ENCODE measurements at places on chromosomes 1 and 21. TPM values are rescaled to one million over a fixed set of nuclear protein-coding genes. Genes with fewer than 3 reads are reported as not detected.
A peak's percentile ranks its signal among the peaks of the same experiment; 100 is the strongest.

- H3K36me3 ChIP-seq, result no peaks in the 10 kb centered on the region
- peak overlapping the region; percentile 55 for H3K4me3 ChIP-seq
- no peaks in the 10 kb centered on the region for H3K27me3 ChIP-seq
These were observed 514 bp downstream of the AGL start for GRCh38 chr1:99850459-99851291.

DNA sequence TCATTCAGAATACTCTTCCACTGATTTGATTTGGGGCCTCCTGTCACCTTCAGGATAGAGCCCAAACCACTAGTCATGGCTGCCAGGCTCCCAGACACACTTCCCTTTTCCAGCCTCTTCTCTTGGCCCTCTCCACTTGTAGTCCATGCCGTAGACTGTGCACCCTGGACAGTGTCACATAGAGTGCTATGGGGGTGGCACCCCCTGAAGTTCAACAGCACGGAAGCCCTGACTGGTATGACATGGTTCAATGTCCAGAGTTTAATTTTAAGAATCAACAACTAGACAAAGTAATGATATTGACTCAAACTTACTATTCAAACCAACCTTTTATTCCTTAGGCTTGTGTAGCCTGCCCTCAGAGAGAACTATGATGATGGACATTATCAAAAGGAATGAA lies 22.3 kb downstream of the FMO2 start:
- no peak overlapping the region for H3K4me3 ChIP-seq
- no peaks in the 10 kb centered on the region for H3K4me1 ChIP-seq
- no peak overlapping the region for H3K27ac ChIP-seq
- H3K36me3 ChIP-seq, result no peaks in the 10 kb centered on the region

DNA sequence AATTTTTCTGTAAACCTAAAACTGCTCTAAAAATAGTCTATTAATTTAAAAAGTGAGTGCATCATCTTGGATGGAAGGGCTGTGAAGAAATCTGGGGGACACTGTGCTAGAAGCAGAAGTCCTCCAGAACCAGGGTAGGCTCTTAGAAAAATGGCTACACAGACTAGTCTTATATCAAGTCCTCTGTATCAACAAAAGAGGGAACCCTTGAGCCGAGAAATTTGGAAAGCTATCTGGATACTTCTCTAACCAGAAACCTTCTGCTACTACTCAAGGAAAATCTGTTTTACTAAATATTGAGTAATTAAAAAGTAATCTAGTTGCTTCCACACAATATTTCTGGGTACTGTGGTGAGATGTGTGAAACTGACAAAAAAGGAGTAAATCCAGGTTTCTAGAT lies 92.1 kb downstream of the WDR3 start:
- H3K27ac ChIP-seq, result no peak overlapping the region
- DNase-seq, result no peak
- H3K4me3 ChIP-seq, result no peak overlapping the region
- no peaks in the 10 kb centered on the region for H3K36me3 ChIP-seq
- no peaks in the 10 kb centered on the region for H3K4me1 ChIP-seq
- H3K27me3 ChIP-seq, result peaks cover 16% of the 10 kb centered on the region

KRTAP19-1 gene
- not detected for total RNA-seq

DNA sequence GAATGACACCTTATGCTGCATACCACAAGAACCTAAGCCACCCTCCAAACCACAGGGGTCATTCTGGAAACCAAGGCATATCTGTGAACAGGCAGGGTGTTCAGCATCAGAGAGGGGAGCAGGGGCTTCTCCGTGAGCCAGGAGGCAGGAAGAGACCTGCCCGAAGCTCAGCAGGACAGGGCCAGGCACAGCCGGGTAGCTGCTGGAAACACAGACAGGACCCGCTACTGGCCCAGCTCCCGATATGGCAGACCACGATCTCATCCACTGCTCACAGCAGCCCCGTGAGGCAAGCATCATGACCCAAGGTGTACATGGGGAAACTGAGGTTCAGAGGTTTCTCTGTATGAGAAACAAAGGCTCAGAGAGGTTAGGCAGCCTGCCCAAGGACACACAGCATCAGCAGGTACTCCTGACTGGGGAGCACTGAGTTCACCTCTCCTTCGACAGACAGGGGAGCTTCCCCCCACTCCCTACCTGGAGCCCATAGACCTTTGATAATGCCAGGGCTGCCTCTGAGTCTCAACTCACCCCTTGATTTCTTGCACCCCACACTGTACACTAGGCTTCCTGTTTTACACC lies 317.7 kb downstream of the MATN1 start:
- DNase-seq, result no peak
- H3K4me1 ChIP-seq, result peaks cover 19% of the 10 kb centered on the region
- no peaks in the 10 kb centered on the region for H3K36me3 ChIP-seq
- no peaks in the 10 kb centered on the region for H3K27me3 ChIP-seq
- no peak overlapping the region for H3K27ac ChIP-seq
- no peak overlapping the region for H3K4me3 ChIP-seq

GRCh38 chr1:221294242-221294641 lies 415.0 kb downstream of the HLX start:
- DNase-seq, result no peak
- no peak overlapping the region for H3K4me3 ChIP-seq

GRCh38 chr1:59640851-59641250 lies 173.9 kb upstream of the HOOK1 start:
- H3K36me3 ChIP-seq, result no peaks in the 10 kb centered on the region
- H3K27ac ChIP-seq, result no peak overlapping the region
- H3K27me3 ChIP-seq, result no peaks in the 10 kb centered on the region
- DNase-seq, result no peak
- no peak overlapping the region for H3K4me3 ChIP-seq
- peaks cover 3% of the 10 kb centered on the region for H3K4me1 ChIP-seq

PRAMEF17 gene
- total RNA-seq, result not detected
